IPS DF 6.9 (cell line): ENCODE measurements at places on chromosomes 7 and 10.

DNA sequence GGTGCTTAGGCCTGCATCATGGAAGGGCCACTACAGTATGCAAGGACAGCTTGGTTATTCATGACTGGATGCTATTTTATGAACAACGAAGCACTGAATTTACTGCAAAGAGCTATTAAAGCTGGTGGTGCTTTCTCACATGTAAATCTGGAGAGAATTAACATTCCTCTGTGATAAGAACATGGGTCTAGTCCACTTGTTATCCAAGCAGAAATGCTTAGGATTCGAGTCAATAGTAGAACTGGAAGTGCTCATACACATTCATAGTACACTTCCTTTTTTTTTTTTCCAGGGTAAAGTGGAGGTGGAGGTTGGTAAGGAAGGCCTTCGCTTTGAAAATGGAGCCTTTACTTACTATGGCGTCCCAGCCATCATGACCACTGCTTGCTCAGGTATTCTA, 35.0 kb downstream of the CNNM1 start:
- no peak for DNase-seq

DNA sequence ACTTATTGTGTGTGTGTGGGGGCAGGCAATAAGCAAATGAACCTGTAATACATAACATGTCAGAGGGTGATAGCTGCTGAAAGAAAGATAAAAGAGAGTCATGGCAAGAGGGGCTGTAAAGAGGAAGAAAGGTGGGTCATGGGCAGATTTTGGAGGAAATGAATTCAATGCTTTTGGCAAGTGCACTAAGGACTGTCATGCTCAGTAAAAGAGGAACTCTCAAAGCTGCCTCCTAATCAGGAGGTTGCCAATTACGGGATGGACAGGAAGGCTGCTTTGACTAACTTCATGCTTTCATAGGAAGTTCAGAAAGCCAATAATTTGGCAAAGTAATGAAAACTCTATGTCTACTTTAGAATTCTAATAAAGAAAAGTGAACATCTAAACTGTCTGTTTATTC, 401.2 kb downstream of the SH2D4B start:
- DNase-seq = no peak

DNA sequence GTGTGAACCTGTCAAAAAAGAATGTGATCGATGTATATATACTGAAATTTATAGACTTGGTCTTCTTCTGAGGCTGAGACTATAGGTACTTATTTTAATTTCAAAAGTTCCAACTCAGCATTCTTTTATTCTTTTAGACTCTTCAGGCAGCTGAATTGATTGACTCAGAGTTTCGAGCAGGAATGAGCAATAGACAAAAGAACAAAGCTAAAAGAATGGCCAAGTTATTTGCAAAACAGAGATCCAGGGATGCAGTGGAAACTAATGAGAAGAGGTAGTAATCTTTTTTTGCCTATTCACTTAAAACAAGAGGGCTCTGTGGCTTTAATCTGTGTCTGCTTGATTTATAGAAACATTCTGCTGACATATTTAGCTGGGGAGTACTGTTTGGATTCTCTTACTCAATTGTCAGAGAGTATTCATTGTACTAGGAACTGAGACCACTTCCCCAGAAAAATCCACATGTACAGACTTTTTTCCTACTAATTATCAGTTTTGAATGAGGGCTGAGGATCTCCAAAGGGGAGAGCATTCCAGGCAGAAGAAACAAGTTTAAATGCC, 30.1 kb downstream of the BTAF1 start:
- DNase-seq = no peak

- DNase-seq = no peak
These were observed 42.1 kb upstream of the DNAAF5 start for GRCh38 chr7:684416-684815.

GRCh38 chr10:1412531-1413189, 324.7 kb downstream of the ADARB2 start:
- no peak for DNase-seq
